ENCODE measurements at places on chromosomes 11 and 22.

DNA sequence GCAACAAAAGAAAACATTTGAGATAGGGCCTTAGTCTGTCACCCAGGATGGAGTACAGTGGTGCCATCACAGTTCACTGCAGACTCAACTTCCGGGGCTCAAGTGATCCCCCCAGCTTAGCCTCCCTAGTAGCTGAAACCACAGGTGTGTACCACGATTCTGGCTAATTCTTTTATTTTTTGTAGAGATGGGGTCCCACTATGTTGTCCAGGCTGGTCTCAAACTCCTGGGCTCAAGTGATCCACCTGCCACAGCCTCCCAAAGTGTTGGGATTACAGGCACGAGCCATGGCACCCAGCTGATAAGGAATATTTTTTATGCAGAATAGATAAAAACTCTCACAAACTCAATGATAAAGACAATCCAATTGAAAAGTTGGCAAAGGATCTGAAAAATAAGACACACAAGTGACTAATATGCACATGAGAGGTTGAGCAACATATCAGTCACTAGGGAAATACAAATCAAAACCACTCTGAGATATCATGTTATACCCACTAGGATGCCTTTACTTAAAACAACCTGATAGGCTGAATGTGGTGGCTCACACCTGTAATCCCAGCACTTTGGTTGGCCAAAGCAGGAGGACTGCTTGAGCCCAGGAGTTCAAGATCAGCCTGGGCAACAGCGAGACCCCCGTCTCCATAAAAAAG, 33.9 kb upstream of the CLTCL1 start:
- DNase-seq, result no peak

- DNase-seq, result no peak
Measured at GRCh38 chr11:74345420-74345819, 34.0 kb upstream of the P4HA3 start.

GRCh38 chr11:74366576-74366975, 31.7 kb downstream of the PGM2L1 start:
- no peak for DNase-seq

- DNase-seq, result no peak
Measured at GRCh38 chr11:118102721-118103261, 16.0 kb upstream of the SMIM35 start.

- no peak for DNase-seq
Measured at GRCh38 chr11:36868380-36868779, 270.3 kb upstream of the RAG2 start.

- DNase-seq, result no peak
Measured at GRCh38 chr11:125675196-125675595, 5.5 kb downstream of the ACRV1 start.

- DNase-seq, result no peak
Measured at GRCh38 chr11:8766988-8767374, 84.4 kb downstream of the RPL27A start.

DNA sequence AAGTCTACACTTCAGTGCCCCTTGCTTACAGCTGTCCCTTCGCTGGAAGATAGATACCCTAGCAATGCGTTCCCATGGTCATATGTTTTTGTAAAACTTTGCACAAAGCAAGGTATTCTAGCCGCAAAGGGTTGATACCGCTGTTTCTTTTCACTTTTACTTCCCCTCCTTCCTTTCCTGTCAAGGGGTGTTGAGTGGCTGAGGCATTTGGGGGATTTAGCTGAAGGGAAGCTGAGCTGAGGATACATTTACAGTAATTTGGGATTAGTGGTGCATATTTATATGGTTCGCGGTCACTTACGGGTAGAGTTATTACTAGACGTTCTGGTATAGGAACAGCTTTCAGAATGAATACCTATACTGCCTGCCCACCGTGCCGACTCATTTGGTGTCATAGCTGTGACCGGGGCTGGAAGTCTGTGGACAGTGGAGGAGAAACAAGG, 86.9 kb upstream of the WNT11 start:
- no peak for DNase-seq

GRCh38 chr11:25658916-25659315, 673.0 kb upstream of the ANO3 start:
- DNase-seq, result no peak

- DNase-seq, result no peak
Measured at GRCh38 chr11:96130061-96130620, 206.2 kb upstream of the MTMR2 start.

- no peak for DNase-seq
Measured at GRCh38 chr22:33476206-33476605, 418.0 kb upstream of the SYN3 start.

GRCh38 chr11:76327756-76328388, 53.1 kb downstream of the THAP12 start:
- DNase-seq, result no peak

DNA sequence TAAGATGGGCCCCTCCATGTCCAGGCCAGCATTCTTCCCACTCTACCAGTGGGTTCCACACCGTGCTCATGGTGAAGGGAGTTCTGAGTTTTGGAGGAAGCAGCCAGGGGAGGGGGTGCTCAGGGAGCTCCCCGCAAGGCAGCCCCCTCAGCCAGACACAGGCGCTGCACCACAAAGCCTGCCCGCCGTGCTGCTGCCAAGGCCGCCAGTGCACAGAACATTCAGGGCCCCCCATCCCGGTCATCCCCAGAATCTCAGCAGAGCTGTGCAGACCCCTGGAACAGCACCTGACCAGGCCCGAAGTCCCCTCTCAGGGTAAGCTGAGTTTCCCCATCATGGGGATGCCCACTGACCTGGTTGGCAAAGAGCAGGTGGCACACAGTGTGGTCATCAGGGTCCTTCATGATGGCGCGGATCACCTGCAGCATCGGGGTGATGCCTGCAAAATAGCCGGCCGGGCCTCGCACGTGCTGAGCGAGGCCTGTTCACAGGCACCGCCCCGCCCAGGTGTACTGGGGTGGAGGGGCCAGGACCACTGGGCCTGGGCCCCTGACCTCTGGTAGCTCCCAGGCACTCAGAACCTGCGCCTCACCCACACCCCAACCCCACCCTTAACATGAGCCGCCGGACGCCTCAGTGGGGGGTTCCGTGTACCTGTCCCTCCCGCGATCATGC, 12.4 kb upstream of the POLDIP3 start:
- DNase-seq, result no peak

- no peak for DNase-seq
Measured at GRCh38 chr11:45556851-45557707, 108.3 kb downstream of the CHST1 start.

DNA sequence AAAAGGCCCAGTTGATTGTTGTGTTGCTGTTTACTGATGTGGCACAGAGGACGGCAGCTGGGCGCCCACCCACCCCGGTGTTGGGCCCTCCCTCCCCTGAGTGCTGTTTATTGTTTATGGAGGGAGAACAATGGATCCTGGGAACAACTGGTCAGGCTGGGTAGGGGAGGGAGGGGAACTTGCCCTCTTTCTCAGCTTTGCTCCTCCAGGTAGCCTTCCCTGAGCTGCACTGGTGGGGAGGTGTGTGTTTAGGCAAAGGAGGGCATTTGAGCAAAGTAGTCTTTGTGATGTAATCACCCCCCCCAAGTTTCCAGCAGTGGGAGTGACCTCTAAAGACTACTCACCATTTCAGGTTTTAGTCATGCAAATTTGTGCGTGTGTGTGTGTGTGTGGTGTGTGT, 1035.3 kb downstream of the NTM start:
- no peak for DNase-seq

DNA sequence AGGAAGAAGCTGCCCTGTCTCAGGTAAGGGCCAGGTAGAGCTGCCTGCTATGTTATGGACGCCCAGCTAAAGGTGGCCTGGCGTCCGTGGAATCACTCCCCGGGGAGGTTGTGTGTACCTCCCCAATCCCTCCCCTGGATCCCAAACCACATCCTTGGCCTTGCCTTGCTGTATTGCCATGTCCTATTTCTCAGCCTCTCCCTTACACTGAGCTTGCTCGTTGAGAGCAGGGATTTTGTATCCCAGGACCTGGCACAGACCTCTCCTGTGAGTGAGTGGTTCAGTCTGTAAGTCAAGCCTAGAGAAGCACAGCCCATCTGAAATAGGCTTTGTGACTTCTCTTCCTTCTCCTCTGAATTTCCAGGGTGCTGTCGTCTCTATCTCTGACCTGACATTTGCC, 53.9 kb downstream of the TRAF6 start:
- DNase-seq, result no peak

DNA sequence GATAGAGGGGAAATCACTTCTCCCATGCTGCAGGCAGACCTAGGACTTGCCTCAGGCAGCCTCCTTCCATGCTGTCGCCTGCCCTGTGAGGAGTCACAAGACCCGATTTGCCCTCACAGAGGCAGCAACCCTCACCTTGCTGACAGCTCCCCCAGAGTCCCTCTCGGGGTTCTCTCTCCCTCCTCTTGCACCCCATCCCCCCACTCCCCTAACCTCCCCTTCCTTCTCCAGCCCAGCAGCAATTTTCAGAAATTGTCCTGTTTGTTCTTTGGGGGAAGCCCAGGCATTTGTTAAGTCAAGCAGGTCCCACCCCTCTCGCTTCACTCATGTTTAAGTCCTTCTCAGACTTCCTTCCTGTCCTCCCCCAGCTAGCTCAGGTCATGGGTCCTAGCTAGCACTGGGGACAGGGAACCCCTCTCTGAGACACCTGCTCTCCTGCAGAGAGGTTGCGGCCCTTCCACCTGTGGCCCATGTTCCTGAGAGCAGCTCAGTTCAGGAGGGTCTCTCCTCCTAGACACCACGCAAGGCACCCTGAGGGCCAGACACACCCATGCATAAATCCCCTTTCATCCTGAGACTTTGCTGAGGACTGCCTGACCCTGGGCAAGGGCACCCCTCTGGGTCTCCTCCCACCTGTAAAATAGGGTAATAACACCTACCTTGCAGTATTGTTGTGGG, 6.3 kb upstream of the FXYD2 start:
- no peak for DNase-seq

GRCh38 chr11:118010738-118011461, 24.7 kb downstream of the IL10RA start:
- DNase-seq, result no peak

- no peak for DNase-seq
Measured at GRCh38 chr11:128757886-128758612, 64.2 kb downstream of the FLI1 start.

GRCh38 chr11:75355051-75355450, 3.6 kb upstream of the ARRB1 start:
- DNase-seq, result no peak

DNA sequence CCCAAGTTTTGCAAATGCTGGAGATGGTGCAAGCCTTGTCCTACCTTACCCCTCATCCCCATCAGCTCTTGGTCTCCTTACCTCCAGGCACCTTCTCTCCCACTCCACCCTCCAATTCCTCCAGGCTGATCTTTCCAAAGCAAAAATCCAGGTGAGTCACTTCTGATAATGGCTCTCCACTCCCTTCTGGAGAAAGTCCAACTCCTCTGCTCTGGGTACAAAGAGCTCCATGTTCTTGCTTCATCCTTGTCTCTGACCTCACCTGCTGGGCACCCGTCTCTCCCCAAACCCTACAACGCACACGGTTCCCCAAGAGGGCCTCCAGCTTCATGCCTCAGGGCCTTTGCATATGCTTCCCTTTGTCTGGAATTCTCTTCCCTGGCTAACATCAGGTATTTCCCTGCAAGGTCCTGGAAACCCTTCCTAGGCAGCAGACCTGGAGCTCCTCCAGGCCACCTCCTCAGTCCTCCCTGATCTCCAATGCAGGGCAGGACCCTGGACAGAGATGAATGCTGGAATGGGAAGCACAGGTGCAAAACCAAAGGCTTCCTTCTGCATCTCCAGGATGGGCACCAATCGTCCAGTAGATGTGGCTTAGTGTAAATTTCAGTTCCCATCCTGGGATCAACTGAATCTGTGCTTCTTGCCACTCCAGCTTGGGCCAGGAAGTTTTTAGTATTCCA, 22.7 kb downstream of the IFT27 start:
- no peak for DNase-seq

DNA sequence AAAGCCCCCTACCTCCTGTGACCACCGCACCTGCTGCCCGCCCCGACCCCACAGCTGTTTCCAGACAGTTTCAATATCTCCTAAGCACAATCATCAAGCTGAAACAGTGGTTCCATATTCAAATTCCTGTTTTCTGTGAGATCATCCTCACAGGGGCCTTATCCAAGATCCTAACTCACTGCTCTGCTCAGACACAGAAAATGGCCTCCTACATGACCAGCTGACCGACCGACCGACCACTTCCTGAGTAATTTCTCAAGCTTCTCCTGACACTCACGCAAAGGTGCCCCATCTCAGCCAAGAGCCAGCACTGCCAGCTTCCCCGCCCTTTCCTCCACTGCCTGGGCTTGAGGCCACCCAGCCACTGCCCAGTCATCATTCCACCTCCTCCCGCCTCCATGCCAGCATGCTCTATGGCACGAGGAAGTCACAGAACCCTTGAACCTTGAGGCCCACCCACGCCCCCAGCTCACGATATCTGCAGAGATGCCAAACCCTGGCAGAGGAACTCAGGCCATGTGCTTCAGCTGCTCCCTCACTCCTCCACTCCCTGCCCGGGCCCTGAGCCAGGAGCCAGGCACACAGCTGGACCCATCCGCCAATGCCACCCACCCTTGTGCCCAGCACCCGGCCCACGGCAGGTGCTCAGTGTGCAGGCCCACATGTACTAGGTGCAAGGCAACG, 14.0 kb downstream of the KIAA0930 start:
- no peak for DNase-seq

GRCh38 chr11:47994417-47994816, 14.1 kb downstream of the PTPRJ start:
- no peak for DNase-seq

- DNase-seq, result no peak
Measured at GRCh38 chr11:111776398-111777093, 10.4 kb upstream of the PPP2R1B start.

DNA sequence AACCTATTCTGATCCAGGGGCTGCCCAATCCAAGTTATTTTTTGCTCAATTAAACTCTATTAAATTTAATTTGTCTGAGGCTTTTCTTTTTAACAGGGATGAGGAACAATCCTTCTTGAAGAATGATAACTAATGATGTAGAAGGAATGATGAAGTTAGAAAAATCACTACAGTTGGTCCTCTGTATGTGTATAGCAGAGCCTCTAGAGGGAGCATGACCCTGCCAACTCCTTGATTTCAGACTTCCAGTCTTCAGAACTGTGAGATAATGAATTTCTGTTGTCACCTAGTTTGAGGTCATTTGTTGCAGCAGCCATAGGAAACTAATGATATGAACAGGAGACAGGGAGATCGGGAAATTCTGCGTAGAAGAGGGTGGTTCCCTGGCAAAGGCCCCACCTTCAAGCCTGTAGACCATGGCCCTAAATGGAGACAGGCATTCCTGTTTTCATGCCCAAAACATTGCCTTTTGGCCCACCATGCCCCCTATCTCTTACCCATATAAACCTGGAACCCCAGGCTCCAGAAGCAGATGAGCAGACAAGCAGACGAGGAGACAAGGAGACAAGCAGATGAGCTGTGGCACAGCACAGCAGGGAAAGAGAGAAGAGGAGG, 7.7 kb upstream of the QSER1 start:
- no peak for DNase-seq

- no peak for DNase-seq
Measured at GRCh38 chr11:116148645-116149044, 624.1 kb downstream of the BUD13 start.

DNA sequence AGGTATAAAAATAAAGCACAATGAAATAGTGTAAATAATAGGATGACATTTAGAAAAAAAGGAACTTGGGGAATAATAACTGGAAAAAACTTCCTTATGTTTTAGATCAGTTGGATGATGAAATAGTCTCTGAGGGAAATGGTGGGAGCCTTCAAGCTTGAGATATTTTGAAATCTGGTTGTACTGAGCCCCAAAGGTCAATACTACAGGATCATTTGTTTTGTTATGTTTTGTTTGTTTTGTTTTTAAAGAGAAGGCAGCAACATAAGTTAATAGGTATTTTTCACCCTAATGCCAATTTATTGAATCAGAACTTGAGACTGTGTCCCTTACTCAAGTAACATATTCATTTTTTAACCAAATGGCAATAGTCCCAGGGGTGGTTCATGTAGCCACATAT, 393.1 kb downstream of the ETS1 start:
- DNase-seq, result no peak

Measured in activated naive CD4-positive, alpha-beta T cell (primary cell).